ENCODE measurements at places on chromosomes 6 and 20.
A peak's percentile ranks its signal among the peaks of the same experiment; 100 is the strongest.

DNA sequence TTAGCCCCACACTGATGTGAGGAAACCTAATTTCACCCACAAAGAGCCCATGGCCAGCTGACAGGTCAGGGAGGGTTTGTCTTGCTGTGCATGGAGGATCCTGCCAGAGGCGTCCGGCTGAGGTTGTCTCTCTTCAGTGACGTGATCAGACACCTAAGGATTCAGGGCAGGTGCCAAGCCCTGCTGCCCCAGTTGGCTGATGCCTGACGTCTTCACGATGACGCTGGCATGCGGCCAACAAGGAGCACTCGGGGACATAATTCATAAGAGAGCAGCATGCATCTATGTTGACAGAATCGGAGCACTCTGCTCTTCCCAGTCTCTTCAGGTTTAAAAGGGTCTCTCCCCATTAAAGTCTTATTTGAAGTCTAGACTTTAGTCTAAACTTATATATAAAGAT is 47.8 kb downstream of the PSMB1 start:
- no peak for DNase-seq

DNA sequence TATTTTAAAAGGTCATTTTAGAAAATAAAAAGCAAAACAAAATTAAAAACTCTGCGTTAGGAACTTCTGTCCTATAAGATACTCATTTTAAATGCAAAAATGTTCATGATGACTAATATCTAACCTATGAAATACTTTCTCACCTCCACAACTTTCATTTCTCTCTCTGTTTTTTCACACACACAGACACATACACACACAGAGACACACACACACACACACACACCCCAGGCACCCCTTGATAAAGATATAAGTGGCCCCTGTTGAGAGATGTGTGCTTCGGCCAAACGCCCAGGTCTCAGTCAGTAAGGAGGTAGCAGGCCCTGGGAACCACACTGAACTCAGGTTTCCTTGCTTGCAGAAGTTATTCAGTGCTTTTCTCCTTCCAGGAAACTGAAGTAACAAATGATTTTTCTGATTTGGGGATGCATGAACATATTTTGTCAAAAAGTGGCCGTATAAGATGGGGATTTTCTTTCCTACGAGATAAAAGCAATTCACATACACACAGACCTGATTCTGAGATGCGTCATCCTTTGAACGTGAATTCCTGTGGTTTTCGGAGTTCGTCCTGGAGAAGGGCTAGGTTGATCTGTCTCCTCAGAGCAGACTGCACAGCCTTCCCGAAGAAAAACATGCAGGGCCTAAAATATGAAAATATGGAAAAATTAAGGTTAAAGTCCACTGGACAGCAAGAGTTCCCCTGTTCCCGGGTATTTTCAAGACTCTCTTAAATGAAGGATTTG is 306.8 kb upstream of the FOXQ1 start:
- DNase-seq, result no peak

GRCh38 chr20:44011251-44011940 is 96.7 kb downstream of the TOX2 start:
- DNase-seq, result no peak

DNA sequence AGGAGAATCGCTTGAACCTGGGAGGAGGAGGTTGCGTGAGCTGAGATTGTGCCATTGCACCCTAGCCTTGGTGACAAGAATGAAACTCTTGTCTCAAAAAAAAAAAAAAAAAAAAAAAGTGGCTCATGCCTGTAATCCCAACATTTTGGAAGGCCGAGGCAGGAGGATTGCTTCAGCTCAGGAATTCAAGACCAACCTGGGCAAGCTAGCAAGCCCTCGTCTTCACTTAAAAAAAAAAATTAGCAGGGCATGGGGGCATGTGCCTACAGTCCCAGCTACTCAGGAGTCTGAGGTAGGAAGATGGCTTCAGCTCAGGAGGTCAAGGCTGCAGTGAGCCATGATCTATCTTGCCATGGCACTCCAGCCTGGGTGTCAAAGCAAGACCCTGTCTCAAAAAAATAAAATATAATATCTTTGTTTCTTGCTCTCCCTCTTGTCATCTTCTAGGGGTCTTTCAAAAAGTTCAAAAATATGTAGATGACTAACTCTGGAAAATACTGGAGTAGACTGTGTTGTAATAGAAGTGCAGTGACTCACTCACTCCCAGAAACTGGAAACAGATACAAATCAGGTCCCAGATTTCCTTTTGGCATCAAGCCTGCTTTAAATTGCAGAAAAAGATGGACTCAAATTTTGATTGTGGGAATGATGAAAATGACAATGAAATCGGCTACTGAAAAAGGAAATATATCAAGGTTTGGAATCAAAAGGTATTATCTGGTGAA is 2.8 kb upstream of the GINM1 start:
- no peak for DNase-seq

- no peak for DNase-seq
Observed at GRCh38 chr6:152078001-152078400, 270.5 kb downstream of the ESR1 start.

- no peak for DNase-seq
Observed at GRCh38 chr20:57412347-57413029, 21.3 kb downstream of the RBM38 start.

- no peak for DNase-seq
Observed at GRCh38 chr6:21185861-21186478, 407.6 kb upstream of the SOX4 start.

DNA sequence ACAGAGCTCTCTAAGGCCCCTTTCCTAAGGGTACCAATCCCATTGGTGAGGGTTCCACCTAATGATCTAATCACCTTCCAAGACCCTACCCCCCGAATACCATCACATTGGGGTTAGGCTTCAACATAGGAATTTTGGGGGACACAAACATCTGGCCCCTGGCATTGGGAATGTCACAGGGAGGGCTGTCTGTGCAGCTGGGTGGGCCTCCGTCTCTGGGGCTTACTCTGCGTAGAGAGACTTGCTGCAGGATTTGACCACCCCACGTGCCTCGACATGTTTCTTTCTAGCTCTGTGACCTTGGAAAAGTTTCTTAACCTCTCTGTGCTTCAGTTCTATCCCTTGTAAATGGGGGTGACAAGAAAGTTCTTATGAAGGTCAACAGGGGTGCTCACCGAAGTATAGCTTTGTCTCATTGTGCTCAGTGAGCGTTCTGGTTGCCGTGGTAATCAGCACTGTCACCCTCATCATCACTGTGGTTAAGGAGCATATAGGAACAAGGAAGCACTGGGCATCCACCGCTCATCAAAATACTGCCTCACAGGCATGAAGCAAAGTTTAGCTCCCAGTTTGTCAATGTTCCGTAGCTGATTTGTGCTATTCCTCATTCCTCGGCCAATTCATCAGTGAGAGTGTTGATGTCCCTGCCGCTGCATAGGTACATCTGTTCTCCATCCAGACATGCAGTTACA is 152.8 kb downstream of the SYCP2 start:
- DNase-seq, result no peak

- DNase-seq, result no peak
Observed at GRCh38 chr20:36255445-36255844, 19.2 kb downstream of the AAR2 start.

DNA sequence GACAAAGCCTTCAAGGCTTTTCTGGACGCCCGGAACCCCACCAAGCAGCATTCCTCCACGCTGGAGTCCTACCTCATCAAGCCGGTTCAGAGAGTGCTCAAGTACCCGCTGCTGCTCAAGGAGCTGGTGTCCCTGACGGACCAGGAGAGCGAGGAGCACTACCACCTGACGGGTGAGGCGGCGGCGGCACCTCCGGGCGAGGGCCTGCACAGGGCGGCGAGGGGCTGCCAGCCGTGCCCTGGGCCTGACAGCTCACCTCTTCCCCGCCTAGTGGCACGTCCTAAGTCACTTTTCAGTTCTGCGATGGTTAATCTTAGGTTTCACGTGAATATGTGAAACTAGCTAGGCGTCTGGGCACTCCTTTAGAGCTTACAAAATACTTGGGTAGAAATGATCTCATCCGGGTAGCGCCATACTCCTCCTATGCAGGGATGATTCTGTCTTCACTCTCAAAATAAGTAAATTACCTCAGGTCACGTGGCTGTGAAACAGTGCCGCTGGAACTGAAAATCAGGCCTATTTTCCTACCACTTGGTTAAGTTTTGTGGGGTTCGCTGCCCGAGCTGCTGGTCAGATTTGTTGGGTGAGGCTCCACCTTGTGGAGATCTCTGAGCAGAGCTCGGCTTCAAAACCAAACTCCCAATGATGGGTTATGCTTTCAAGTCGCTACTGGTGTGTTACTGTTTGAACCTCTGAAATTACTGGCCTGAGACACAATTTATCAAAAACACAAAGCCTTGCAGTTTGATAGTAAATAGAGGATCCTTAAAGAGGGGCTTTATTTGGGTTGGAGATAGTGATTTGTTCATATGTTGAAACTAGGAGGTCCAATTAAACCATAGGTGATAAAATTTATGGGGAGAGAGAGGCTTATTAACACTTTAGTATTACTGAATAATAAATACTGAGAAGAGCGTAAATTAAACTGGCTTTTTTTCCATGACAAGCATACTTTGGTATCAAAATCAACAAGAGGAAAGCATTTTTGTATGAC is 15.5 kb upstream of the CLDN20 start:
- DNase-seq, result peak; percentile 64

DNA sequence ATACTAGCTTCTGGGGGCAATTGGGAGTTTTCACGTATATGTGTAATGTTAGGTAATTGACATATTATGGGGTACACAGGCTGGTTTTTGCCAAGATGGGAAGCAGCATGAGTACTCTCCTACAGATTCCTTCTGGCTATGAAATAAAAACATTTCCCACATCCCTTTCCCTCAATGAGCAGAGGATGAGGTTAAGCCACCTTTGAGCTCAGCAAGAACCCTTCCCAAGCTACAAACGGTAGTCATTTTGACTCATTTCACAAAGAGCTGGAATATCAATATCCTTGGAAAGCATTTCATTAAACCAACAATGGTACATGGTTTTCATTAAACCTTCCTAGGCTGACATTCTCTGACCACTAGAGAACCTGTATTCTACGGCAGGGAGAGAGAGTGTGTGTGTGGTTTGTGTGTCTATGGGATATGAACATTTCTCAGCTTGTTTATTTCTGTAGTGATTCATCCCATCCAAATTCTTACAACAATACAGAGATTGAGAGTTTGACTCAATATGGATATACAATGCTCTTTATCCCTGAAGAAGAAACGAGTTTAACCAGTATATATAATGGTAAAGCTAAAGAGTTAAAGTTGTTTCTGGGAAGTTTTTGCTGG is 119.5 kb downstream of the ARHGAP18 start:
- no peak for DNase-seq

DNA sequence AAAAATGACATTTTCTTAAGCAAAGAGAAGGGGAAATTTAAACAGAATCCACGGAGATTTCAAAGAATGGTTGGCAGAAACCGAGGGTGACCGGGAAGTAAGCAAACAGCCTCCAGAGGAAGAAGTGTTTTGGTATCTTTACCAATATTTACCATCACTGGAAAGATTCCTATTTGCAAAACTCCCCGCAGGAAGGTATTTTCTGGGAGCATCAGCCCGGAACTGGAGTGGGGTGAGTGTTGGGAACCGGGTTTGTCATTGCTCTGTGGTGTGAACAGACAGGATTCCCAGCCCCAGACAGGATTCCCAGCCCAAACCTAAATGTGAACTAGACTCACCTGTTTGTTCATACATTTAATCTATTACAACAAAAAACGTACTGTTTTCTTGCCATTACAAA is 19.2 kb upstream of the DACT2 start:
- no peak for DNase-seq

DNA sequence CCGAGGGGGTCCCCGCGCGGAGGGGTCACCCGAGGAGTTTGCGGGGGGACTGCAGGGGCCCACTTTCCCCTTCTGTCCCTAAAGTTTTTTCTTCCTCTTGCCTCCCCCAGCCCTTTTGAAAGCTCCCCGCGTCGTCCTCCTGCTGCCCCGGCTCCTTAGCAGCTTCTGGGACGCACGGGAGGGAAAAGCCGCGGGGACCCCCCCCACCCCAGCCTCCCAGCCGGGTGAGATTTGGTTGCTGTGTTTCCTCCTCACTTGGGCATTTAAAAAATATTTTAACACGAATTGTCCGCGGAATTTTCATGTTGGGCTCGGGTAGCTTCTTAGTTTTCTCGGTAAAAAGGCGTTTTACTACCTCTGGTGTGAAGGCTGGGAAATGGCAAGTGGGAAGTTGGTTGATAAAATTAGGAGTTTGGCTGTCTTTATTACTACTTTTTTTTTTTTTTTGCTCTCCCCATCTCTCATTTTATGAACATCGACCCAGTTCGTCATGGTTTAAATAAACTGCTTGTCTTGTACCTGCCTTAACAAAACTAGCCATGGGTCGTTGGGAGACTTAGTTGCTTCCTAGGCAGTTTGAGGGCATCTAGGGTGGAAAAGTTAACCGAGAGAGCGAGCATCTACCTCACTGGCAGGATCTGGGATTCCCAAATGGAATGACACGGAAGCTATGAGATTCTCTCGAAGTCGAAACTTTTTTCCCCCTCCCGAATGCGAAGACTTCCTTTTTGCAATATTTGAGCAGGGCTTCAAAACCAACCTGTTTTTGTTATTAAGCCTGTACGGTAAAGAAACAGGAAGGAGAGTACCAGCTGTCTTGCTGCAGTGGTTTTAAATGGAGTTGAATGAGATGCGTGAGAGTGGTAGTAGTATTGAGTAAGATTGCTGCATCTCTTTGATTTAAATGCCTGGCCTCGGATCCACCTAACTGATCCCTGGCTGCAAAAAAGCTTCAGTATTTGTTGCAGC is 868 bp downstream of the NCOA3 start:
- no peak for DNase-seq

DNA sequence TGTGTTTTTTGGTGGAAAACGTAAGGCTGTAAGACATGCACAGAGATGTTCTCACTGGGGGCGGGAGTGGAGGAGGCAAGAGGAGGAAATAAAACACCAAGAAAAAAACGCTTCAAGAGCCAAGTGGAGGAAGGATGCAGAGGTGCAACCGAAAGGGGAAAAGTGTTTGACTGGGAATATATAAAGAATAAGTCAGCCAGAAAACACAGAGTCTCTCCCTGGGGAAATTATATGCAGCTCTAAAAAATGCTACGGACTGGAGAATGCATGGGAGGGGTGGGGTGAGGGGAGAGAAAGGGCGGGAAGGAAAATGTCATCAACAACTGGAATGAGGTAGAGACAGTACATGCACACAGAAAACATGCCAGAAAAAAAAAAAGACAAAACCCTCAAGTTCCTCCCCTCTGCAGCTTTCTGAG is 133.5 kb downstream of the SCML4 start:
- no peak for DNase-seq

DNA sequence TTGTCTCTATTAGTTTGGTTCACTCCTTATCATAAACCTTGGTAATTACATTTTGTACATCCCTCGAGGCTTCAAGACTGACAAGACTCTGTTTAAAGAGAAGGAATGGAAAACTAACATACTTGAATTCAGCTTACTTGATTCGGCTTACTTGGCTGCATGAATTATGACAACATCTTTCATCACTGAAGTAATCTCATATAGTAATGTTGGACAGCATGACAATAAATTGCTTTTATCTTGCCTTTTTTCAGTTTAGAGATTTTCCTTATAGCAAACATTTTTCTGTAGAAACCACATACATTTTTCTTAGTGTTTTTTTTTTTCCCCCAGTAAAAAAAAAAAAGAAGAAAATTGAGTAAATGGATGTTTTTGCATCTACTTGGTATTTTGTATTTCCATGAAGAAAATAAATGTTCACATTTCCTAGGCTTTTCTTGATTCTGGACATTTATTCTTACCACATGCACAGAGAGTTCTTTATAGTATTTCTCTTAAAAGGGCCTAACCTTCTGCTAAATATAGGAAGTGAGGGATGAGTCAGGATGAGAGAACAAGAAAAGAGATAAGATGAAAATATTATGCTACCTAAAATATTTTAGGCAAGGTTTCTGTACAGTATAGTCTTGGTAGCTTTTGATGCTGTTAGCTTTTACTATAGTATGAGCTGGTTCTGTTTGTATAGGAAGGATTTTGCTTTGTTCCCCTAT is 101.0 kb upstream of the HDGFL1 start:
- no peak for DNase-seq
